Uterine smooth muscle cell (primary cell): ENCODE measurements at places on chromosomes 4 and X. TPM values are rescaled to one million over a fixed set of nuclear protein-coding genes. Genes with fewer than 3 reads are reported as not detected.

The ZNF157 gene
- 0.11 and 0.12 TPM in 2 replicates for total RNA-seq

The PCDH11X gene
- under 0.01 TPM in 1 of 2 replicates, not detected in the other for total RNA-seq

The NLGN3 gene
- total RNA-seq, result under 0.01 and 0.12 TPM in 2 replicates

The KLHL5 gene
- 138 and 157 TPM in 2 replicates for total RNA-seq

The ODAM gene
- not detected in 2 replicates for total RNA-seq

The PAGE2 gene
- not detected in 2 replicates for total RNA-seq

The CSAG2 gene
- not detected in 2 replicates for total RNA-seq

The MID1 gene
- total RNA-seq, result 9.2 and 12.8 TPM in 2 replicates

The ZXDA gene
- total RNA-seq, result 5.3 and 8.0 TPM in 2 replicates

The HTN3 gene
- not detected in 2 replicates for total RNA-seq

The MAGEB17 gene
- total RNA-seq, result not detected in 2 replicates

The GAGE12G gene
- not detected in 2 replicates for total RNA-seq

The AMBN gene
- total RNA-seq, result not detected in 2 replicates

The PF4V1 gene
- total RNA-seq, result 0.33 and 0.87 TPM in 2 replicates

The WFS1 gene
- 19.3 and 38.5 TPM in 2 replicates for total RNA-seq

The CC2D2A gene
- 20.5 and 22.5 TPM in 2 replicates for total RNA-seq

The MAGEE2 gene
- total RNA-seq, result not detected in 2 replicates

The XG gene
- 3.3 and 4.9 TPM in 2 replicates for total RNA-seq

The VCX3B gene
- total RNA-seq, result not detected in 2 replicates

The CFAP99 gene
- total RNA-seq, result not detected in 2 replicates

The TRIM60 gene
- not detected in 2 replicates for total RNA-seq

The GLRA2 gene
- total RNA-seq, result not detected in 2 replicates

The P2RY4 gene
- total RNA-seq, result under 0.01 TPM in 1 of 2 replicates, not detected in the other

The ADGRL3 gene
- 0.11 and 0.12 TPM in 2 replicates for total RNA-seq

The CXCL5 gene
- 0.25 and 0.44 TPM in 2 replicates for total RNA-seq

The CNKSR2 gene
- 1.1 and 2.4 TPM in 2 replicates for total RNA-seq

The RASL11B gene
- 0.33 TPM in 1 of 2 replicates, not detected in the other for total RNA-seq

The GPC3 gene
- total RNA-seq, result not detected in 2 replicates

The BMPR1B gene
- 1.1 and 3.0 TPM in 2 replicates for total RNA-seq

The APOOL gene
- 7.7 and 9.6 TPM in 2 replicates for total RNA-seq

The TEC gene
- total RNA-seq, result 1.3 and 1.4 TPM in 2 replicates

The TFDP3 gene
- not detected in 2 replicates for total RNA-seq

The NAT8L gene
- total RNA-seq, result under 0.01 and 0.12 TPM in 2 replicates

The CENPE gene
- 11.9 and 58.4 TPM in 2 replicates for total RNA-seq
